ENCODE measurements at places on chromosomes 11 and 22.

DNA sequence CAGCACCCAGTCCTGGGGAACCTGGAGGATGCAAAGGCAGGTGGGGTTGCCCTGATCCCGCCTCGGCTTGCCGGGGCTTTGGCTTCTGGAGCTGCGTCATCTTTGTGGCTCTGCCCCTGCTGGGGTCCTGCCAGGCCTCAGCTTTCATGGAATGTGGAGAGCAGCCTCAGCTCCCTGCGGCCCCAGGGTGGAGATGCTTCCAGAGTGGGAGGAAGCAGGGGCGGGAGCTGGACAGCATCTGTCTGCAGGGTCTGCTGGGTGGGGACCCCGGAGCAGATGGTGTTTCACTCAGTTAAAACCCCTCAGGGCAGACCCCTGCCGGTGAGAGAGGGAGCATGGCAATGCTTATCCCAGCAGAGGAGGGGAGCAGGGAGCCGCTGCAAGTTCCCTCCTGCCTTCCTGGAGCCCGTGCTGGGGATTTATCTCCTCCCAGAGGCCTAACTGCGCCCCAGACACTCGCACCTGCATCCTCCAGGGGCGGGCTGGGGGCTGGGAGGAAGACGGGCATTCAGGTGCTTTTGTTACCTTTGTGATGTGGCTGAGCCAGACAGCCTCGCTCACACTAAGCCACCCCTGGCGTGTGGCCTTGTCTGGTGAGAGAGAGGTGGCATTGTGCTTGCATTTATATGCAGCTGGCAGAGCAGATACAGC, 15.7 kb downstream of the GRIK4 start:
- DNase-seq = peak; percentile 80

GRCh38 chr22:36816636-36817524, at the start of gene PVALB:
Gene PVALB (minus strand): TSS chr22:36817035. CDS start chr22:36817005, 30 bp downstream.
- peak; percentile 55 for DNase-seq

GRCh38 chr22:39360674-39361413, 11.1 kb downstream of the SYNGR1 start:
- no peak for DNase-seq

- DNase-seq = peak; percentile 12
These were observed 149.5 kb downstream of the PGR start for GRCh38 chr11:100980156-100980555.

- no peak for DNase-seq
These were observed 3.6 kb downstream of the RIN1 start for GRCh38 chr11:66332371-66333219.

Data from GM23248 (cell line).